ENCODE measurements at places on chromosomes 4 and X.

- DNase-seq: no peak
These were observed 67.7 kb upstream of the HS3ST1 start for GRCh38 chr4:11496351-11496829.

DNA sequence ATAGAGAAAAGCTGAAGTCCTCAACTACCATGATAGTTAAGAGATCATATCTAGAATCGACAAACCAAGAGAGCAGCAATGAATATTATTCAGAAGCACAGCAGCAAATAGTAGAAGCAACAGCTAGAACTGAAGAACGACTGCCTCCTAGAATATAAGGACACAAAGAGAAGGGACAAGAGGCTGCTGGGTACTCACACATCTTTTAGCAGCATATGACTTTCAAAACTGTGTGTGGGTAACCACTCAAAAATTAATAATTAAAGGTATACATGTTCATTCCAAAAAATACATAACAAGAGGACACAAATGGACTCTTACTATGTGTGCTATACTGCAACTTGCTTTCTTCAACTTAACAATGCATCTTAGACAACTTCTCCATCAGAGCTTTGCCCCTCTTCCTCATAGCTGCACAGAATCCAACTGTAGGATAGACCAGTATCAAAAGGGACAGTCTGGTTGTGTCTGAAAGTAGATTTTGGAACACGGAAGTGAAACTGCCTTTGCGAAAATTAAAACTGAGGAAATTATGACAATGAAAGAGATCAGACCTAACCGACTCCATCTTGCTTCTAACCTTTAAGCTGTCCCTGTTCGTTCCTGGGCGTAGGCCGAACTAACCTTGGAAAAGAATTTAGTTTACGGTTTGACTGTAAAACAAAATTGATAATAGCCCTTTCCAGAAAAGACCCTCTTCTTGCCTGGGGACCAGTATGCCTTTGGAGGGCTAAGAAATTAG lies 125.7 kb downstream of the SH3KBP1 start:
- DNase-seq: no peak

DNA sequence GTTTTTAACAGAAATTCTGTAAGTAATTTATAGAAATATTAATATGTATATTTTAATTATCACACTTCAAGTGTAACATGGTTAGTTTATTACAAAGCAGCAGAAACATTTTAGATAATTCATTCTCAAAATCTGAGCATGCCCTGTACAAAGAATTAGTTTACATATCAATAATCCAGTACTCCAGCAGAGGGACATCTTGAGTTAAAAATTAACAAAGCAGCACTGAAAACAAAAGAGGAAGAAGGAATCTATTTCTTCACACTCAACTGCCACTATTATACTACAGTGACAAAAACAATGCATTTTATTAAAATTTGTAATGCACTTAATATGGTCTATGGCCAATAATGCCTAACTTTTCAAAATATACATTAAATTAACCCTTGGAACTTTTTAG lies 179.1 kb upstream of the KLHL4 start:
- DNase-seq: no peak

GRCh38 chr4:63757929-63758328 lies 651.3 kb downstream of the TECRL start:
- DNase-seq: no peak

- DNase-seq: no peak
These were observed 80.2 kb upstream of the FHL1 start for GRCh38 chrX:136067097-136067496.

DNA sequence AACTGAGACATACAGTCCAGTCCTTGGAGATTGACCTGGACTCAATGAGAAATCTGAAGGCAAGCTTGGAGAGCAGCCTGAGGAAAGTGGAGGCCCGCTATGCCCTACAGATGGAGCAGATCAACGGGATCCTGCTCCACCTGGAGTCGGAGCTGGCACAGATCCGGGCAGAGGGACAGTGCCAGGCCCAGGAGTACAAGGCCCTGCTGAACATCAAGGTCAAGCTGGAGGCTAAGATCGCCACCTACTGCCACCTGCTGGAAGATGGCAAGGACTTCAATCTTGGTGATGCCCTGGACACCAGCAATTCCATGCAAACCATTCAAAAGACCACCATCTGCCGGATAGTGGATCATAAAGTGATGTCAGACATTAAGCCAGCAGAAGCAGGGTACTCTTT lies 20.4 kb upstream of the FRMPD3 start:
- DNase-seq: no peak

DNA sequence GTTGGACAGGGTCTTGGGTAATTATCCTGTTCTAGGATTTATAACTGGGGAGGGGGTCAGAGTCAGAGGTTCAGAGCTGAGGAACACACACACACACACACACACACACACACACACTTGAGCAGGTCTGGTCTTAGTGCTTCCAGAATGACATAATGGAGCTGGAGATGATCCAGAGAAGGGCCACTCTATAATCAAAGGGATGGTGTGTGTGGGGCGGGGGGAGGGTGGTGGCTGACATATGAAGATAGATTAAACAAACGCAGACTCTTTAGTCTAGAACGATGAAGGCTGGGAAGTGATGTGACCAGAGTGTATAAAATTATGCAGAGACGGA lies 434 bp upstream of the TMEM255A start:
- DNase-seq: no peak

- DNase-seq: peak; percentile 1
These were observed 204.3 kb upstream of the TLL1 start for GRCh38 chr4:165668694-165669093.

DNA sequence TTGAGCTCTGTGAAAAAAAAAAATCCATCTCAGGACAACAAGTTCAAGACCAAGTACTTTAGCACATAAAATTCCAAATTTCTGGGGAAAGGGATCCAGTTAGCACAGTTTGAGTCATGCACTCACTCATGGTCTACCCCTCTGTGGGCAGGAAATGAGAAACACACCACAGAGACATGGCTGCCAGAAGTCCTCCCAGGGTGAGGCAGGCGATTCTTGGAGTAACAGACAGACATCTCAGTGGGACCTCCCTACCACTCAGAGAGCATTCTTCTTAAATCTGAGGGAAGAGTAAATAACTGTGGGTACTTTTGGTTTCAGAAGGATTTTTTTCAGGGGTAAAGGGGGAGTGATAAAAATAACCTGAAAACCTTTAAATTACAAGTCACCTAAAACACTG lies 14.1 kb downstream of the CXCL1 start:
- DNase-seq: no peak

GRCh38 chr4:87688316-87688715 lies 38.2 kb downstream of the DMP1 start:
- DNase-seq: no peak

GRCh38 chr4:75142850-75143249 lies 209.9 kb downstream of the PARM1 start:
- DNase-seq: no peak

DNA sequence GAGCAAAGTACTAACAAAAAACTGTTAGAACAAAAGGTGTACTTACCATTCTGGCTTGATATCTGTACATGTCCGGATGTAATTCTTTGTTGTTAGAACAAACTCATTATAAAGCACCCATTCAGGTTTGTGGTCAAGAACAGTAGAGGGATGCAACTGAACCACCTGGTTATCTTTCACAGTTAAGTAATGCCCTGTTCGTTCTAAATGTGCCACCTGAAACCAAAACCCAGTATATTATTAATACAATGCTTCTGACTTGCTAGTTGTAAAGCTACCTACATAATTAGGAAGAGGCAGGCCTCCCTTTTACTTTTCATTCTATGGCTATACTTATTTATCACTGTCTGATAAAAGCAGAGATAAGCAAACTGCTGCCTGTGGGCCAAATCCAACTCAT lies 54.8 kb downstream of the DHX15 start:
- no peak for DNase-seq

- no peak for DNase-seq
These were observed 330.7 kb upstream of the RASGEF1B start for GRCh38 chr4:81802285-81802846.

- no peak for DNase-seq
These were observed 601 bp downstream of the SMARCAD1 start for GRCh38 chr4:94208266-94208665.

DNA sequence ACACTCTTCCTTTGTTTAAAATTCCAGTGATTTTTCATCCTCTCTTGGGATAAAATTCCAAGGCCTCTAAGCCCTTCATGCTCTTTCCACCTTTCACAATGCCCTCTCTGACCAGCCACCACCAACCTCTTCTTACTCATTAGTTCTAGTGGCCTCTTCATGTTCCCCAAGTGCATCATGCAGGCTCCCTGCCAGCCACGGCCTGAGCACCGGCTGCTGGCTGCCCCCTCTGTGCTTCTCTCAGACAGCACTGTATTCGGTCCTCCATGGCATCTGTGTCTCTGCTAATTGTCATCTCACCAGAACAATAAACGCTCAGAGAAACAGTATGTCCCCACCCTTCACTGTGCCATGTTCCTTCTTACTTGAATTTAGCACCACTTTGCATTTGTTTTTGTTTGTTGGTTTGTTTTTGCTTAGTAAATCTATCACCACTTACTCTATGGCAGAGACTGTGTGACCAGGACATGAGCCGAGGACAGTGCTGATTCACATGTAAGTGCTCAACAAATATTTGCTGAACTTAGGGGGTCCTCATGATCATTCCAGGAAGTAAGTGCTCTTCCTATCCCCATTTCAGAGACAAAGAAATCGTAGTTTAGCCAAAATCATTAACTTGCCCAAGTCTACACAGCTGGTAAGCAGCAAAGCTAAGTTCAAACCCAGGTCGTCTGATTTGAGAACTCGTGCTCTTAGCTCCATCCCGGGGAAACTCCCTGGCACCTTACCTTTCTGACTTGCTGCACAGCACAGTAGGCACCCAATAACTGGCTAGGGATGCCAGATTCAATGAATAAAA lies 77.1 kb upstream of the UCP1 start:
- DNase-seq: no peak

DNA sequence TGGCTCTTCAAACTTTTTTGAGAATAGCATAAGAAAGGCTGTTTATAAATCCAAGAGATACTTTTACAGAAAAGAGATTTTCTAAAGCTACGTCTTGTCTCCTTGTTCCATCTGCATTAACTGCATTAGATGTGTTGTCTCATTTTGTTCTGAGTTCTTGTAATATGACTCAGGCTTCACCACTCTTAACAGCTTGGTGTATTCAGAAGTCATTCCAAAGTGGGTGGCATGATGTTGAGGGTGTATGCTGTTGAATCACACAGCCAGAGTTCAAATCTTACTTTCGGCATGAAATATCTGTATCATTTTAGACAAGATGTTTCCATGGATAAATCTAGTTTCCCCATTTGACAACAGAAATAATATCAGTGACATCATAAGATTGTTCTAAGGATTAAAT lies 30.1 kb downstream of the SYTL5 start:
- DNase-seq: no peak

DNA sequence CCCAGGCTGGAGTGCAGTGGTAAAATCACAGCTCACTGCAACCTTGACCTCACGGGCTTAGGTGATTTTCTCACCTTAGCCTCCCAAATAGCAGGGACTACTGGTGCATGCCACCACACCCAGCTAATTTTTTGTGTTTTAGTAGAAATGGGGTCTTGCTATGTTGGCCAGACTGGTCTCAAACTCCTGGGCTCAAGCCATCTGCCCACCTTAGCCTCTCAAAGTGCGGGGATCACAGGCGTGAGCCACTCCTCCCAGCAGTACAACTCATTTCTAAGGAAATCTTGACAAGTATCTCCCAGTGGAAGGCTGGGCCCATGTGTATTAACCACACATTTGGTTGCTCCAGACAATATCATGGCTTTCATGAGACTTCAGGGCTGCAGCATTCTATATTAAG lies 20.4 kb upstream of the PDLIM5 start:
- no peak for DNase-seq

DNA sequence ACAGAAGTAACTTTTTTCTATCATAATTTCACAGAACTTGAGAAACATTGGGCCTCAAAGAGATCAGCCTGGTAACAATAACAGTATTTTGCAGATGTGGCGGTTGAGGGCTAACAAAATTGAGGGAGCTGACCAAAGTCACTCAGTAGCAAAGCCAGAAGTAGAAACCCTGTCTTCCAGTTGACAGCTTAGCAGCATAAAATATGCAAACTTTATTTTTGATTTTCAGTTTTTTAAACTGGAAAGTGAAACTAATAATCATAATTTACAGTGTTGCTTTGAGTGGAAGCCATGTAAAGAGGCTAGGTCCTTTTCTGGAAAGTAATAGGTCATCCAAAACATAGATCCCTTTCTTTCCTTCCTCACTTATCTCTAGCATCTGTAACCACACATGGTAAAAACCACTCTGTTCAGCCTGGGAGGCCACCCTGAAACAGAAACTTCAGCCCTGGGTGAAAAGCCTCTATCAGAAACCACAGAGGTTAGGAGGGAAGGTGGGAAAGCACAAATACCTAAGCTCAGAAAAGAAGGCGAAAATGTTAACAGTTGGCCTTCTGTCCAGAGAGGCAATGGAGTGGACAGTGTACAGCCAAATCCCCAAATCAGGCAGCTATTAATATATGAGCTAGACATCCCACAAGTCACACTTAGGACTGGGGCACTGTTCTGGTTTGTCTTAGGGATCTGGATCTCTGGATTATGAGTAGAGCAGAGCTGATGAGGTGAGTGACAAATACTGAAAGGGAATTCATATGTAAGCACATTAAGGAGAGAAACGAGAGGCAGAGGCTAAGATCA lies 61.1 kb upstream of the ARSJ start:
- DNase-seq: no peak

- no peak for DNase-seq
These were observed 292.2 kb downstream of the ZIC3 start for GRCh38 chrX:137858106-137858505.

DNA sequence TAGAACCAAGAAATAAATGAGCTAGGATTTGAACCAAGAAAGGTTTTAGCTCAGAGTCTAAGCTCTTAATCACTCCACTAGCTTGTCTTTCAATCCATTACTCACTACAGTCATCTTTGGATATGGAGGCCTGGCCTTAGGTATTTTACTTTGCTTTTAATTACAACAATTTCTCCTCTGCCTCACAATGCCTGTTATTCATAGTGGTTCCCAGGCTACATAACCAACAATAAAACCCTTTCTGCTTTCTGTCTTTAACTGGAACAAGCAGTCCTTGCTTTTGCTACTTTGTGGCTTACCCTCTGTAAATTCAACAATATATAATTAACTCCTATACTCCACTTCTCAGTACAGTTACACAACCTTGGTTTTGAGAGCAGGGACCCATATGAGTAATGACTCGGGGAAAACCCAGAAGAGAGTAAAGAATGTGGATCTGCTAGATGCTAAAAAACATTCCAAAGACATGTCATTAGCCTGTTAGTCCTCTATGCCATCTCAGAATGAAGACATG lies 94.7 kb upstream of the NAP1L5 start:
- no peak for DNase-seq

DNA sequence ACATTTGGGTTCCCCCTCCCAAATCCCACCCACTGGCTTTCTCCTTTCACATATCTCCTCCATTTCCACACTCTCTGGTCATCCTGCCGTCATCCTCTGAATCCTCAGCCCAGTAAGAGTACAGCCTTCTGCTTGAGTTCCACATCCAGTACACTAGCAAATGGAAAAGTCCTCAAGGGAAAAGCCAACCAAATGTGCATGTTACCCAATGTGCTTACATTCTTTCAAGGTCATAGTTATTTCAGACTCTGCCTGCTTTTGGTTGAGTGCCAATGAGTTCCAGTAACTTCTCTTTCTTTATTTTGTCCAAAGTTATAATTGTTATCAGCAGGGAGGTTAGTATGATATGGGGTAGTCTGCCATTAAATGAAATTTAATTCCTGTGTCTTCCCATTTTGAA lies 78.1 kb downstream of the SRPX start:
- no peak for DNase-seq
